ENCODE measurements at places on chromosomes 12 and 14.

DNA sequence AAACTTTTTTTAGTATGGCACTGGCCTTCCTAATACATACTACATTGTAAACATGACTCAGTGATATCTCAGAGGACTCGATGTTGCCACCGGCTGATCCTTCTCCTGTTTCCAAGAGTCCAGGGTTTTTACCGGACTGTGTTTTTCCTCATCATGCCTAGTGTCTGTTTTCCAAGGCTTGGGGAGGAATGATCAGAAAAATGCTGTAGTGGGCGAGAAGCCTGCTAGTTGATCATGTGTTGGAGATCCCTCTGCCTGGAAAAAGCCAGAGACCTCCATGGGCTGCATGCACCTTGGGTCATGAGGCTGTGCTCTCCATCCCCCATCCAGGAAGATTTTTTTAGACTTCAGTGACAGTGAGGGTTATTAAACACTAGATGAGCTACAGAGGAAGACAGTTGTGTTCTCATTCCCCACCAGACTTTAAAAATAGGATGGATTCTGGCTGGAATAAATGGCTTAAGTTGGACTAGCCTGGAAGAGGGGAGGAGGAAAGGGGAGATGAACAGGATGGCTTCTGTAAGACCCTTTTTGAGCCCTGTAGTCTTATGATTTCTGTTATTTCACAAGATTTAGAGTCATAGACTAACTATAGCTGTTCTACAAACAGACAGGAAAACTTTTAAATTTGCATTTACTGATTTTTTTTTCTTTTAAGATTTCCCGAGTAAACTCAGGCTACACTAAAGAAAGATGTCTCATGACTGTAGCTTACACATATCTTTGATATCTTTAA lies 145.7 kb downstream of the SAMD4A start:
- DNase-seq, result no peak

DNA sequence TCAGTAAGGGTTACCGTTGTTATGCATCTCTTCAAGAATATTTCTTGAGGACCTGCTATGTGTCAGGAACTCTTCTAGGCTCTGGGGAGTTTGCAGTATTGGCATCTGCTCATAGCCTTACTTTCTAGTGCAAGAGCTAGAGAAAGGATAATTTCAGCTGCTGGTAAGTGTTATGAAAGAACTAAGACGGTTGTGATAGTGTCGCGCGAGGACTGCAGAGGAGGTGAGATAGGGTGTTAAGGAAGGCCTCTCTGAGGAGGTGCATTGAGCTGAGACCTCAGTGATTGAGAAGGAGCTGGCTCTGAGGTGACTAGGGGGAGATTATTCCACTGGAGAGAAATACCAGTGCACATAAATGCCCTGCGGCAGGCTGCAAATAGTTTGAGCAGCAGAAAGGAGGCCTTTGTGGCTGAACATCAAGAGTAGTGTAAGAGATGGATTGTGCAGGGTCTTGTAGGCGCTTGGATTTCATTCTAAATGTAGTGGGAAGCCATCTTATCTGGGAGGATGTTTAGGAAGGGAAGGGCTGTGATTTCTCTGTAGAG lies 824 bp downstream of the DDX55 start:
- DNase-seq, result no peak

GRCh38 chr14:68458253-68458652 lies 334.6 kb downstream of the ZFP36L1 start:
- no peak for DNase-seq

- DNase-seq, result no peak
Measured at GRCh38 chr14:92035890-92036289, 4.0 kb downstream of the TRIP11 start.

- DNase-seq, result no peak
Measured at GRCh38 chr12:94121886-94122285, 26.5 kb upstream of the PLXNC1 start.

GRCh38 chr14:103250181-103250580 lies 83.9 kb upstream of the EIF5 start:
- no peak for DNase-seq

DNA sequence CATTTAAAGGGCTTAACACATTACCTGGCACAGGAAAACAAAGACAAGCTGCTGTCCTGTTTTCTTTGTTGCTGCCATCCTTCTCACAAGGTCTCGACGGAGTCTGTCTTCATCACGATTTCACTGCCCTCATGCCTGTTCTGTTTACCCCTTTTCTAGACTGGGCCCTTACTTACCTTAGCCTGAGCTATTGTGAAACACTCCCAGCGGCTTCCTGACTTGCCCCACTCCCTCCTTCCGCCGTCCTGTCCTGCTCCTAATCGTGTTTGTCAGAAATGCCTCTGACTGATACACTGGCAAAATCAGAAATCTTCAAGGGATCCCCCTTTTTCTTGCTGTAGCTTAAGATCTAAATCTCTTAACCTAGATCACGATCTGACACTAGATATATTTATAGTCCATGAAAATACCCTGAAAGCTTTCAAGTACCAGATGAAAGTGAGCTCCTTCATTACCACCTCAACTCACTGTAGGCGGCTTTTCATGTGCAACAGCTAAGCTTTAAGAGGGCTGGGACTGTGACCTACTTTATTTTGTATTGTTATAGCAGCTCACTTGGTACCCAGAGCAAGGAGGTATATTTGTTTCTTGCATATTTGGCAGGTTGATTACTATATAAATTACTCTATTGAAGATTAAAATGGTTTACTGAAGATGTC lies 32.1 kb downstream of the TECPR2 start:
- no peak for DNase-seq

- DNase-seq, result no peak
Measured at GRCh38 chr14:69760810-69761209, 6.1 kb upstream of the SRSF5 start.

GRCh38 chr12:83538361-83538965 lies 851.8 kb downstream of the TMTC2 start:
- DNase-seq, result no peak

DNA sequence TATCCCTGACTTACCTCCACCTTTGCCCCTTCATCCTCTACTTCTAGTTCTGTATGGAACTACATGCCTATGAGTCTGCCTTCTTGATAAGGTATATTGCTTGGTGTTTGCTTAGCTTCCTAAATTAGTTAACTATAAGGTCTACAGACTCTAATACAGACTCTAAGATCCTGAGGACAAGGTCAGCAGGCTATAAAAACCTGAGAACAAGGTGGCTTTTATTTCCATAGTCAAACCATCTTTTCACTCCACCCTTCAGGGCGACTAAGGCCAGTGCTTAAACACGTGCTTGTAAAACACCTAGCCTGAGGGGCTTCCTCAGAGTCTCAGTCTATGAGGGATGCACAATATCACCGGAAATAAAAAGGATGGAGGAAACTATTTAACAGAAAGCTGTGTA lies 36.1 kb upstream of the COL2A1 start:
- DNase-seq, result no peak

- DNase-seq, result no peak
Measured at GRCh38 chr14:22929961-22930364, 787 bp upstream of the PRMT5 start.

DNA sequence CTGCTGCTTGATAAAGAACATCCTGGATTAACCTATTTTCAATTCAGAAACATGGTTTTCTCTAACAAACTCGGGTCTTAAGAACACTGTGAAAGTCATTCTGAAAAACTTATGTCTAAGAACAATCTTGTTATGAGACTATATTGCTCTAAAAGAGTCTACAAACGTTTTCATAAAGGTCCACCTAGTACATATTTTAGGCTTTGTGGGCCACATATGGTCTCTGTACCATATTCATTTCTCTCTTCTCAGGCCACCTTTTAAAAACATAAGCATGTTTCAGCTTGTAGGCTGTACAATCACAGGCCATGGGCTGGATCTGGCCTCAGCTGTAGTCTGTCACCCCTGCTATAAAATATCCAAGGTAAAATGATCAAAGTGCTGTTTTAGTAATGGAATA lies 39.9 kb downstream of the PPP4R3A start:
- no peak for DNase-seq

GRCh38 chr12:2960996-2961616 lies 1.9 kb downstream of the TEAD4 start:
- DNase-seq, result no peak

Measured in activated gamma-delta T cell treated with Interleukin-2 at 50 U/mL for 16 hours (primary cell).